ENCODE measurements at places on chromosomes 6 and 20. TPM values are rescaled to one million over a fixed set of nuclear protein-coding genes. Genes with fewer than 3 reads are reported as not detected.
A peak's percentile ranks its signal among the peaks of the same experiment; 100 is the strongest.

- DNase-seq: no peak
Measured at GRCh38 chr6:10363911-10364310, 51.0 kb downstream of the TFAP2A start.

DNA sequence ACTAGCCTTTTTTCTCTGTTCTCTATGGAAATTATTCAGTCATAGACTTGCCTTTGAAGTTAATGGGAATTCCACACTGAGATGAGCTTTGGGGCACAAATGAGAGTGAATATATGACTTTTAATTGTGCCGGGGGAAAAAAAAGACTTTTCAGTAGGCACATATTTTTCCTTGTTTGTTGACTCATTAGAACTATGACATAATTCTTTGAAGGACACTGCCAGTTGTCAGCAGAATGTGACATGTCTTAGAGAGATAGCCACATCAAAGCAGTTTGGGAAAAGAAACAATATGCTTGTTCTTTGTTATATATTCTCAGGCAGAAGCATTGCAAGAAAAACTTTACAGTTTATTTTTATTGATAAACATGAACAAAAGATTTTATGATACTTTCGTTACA lies 138.3 kb downstream of the COL9A1 start:
- DNase-seq: no peak

DNA sequence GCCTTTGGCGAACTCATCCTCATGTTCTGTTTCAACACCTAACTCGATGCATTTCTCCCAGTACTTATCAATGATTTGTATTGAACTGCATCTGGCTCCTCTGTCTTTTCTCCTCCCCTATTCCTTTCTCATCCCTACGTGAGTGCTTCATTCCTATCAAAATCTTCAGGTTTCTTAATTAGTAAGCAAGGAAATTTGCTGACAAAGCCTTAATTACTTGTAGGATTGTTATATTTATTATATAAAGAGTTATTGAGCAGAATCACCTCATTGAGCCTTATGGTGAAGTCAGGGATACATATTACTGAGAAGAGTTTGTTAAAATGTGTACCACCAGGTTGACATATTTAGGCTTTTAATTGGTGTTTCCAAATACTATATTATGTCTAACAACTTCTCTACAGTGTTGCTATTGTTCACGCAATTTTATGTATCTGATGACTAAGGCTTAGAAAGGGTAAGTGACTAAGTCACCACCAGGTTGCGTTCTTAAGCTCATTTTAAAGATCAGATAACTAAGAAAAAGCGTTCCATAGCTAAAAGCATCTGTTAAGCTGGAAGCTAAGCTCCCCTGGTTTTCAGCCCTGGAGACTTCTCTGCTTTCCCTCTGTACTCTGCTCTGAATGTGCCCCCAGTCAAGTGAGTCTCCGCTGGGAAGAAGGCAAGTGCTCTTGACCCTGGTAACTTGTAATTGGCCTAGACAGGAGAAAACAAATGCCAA lies 18.9 kb downstream of the SCGN start:
- DNase-seq: no peak

GRCh38 chr20:41094353-41095055 lies 42.8 kb upstream of the PLCG1 start:
- peak; percentile 53 for DNase-seq

RAD21L1 gene
- total RNA-seq: not detected

GRCh38 chr20:38804682-38805501 lies 605 bp upstream of the PPP1R16B start:
- DNase-seq: no peak

- peak; percentile 61 for DNase-seq
Measured at GRCh38 chr6:45845567-45845966, 170.1 kb downstream of the CLIC5 start.

GRCh38 chr6:143301188-143301587 lies 149.3 kb downstream of the ADAT2 start:
- no peak for DNase-seq

GRCh38 chr6:165090242-165090641 lies 219.2 kb downstream of the C6orf118 start:
- DNase-seq: no peak

ITPR3 gene
- total RNA-seq: 13.4 TPM

OPRM1 gene
- not detected for total RNA-seq

DNA sequence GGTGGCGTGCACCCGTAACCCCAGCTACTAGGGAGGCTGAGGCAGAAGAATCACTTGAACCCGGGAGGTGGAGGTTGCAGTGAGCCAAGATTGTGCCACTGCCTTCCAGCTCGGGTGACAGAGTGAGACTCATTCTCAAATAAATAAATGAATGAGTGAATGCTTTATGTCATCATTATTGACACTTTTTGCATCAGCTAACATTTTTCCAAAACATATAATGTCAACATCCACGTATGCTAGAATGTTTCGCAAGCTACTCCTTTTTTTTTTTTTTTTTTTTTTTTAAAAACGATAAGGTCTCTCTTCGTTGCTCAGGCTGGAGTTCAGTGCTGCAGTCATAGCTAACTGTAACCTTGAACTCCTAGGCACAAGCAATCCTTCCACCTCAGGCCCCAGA lies 72.2 kb downstream of the SENP6 start:
- DNase-seq: no peak

MAN1A1 gene
- 93.1 TPM for total RNA-seq

GRCh38 chr6:128303870-128304269 lies 216.5 kb downstream of the PTPRK start:
- no peak for DNase-seq

- peak; percentile 49 for DNase-seq
Measured at GRCh38 chr6:37607944-37608343, 89.7 kb downstream of the MDGA1 start.

- DNase-seq: no peak
Measured at GRCh38 chr6:161024364-161024920, 32.9 kb downstream of the MAP3K4 start.

DNA sequence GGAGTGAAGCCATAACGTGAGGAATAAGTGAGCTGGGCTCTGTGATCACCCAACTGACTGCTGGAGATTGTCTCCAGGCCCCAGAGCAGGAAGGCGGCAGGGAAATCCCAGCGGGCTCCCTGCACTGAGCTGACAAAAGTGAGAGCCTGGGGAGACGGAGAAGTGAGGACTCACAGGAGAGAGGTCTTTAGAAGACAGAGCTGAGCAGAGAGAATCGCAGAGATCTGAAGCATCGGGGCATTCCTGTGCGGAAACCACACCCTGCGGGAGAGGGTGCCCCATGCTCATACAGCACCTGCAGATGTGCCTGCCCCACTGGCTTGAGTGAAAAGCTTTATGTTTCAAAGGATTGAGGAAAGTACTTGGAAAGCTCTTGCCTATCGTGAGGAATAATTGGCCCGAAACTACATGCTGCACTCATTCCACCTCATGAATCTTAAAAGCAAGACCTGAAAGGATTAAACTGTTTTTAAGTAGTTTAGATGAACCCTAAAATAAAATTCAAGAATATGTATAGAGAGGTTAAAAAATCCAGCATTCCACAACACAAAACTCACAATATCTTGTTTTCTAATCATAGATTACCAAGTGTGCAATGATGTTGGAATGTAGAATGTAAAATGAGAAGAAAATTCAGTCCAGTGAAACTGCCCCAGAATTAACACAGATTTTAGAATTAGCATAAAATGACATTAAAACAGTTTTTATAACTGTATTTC lies 17.7 kb upstream of the THBS2 start:
- DNase-seq: peak; percentile 35

DNA sequence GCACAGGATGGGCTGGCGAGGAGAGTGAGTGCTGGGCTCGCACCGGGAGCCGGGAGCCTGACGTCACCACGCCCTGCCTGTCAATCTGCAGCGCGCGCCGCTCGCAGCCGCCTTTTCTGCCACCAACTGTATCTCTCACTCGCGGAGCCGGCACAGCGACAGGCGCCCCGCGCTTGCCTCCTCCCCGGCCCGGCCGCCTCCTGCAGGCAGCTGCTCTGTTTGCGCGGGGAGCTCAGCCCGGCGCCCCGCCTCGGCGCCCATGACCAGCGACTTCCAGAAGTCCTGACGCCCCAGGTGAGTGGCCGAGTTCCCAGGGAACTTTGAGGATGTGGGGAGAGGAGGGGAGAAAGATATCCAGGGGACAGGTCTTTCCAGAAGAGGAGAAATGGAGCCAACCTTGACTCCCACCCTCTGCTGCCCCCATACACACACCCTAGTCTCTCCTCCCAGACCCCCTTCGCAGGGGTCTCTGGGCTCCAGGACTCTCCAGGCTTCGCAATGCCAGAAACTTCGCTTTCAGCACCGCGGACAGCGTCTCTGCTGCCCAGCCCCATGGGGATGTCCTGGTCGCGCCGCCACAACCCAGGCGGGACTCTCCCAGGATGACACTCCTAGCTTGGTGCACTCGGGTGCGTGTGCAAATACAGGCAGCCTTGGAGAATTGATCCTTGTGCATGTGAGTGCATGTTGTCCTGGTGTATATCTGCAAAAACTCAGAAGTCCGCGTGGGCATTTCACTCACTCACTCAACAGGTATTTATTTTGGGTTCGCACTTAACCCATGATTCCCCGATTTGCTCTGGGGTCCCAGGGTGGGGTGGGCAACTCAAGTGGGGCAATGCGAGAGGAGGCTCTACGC lies at the start of gene GPR6:
TSS of gene GPR6 (plus strand) at position 138 of the 859 bp plus-strand sequence. CDS start 802 bp downstream, outside the sequence.
- peak; percentile 35 for DNase-seq

UBE2V1 gene
- 77.1 TPM for total RNA-seq

KCNK5 gene
- under 0.01 TPM for total RNA-seq

DNA sequence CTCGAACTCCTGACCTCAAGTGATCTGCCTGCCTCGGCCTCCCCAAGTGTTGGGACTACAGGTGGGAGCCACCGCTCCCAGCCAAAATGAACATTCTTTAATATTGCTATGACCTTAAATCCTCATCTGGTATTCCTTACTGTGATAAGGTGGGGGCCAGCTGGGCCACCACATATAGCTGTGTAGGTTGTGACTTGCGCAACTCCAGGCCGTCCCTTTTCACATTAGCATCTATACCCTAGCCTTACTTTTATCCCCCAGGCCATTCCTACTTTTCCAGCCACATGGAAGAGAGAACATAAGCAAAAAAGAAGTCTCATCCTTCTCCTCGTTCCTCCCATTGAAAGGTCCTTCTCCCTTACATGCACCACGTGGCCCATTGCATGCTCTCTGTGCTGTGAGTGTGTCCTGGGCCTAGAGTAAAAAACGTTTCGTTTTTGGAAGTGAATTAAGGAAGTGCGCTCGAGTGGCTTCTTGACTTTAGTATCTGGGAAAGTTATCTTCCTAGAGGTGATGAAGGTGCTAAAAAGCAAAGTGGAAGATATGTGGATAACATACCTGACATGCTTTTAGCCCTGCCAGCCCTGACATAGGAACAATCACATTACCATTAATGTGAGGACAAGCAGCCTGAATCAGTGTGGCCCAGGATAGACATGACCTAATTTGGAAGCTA lies 56.8 kb upstream of the KIF13A start:
- DNase-seq: no peak

DNA sequence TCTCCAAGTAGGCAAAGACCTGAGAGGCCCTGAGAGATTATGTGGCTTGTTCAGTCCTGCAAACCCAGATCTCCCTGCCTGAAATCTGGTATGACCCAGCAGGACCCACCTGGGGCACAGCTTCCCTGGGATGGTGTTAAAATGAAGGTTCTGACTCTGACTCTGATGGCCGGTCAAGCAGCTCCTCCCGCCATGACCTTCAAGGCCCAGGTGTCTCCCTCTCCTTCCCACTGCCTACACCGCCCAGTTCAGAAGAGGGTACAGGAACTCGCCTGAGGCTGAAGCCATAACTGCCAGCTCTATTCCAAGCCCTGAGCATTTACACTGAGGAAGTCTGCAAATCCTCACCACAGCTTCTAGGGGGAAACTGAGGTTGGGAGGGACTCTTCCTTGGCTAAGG lies 5.9 kb upstream of the CST7 start:
- DNase-seq: no peak

CYP39A1 gene
- 4.7 TPM for total RNA-seq

DNA sequence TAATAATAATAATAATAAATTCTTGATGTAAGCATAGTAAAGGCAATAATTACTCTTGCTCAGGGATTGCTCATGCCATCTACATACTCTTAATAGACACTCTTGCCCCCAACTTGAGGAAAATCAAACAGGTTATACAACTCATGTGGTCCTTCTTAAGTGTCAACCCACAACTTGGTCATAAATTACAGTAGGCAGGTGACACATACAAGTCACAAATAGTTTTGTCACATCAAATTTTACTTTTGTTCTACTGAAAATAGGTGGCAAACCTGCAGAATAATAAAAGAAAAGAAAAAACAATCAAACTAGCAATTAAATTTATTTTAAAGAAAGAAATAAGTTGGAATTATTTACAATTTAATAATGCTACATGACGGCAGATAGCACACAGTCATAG lies 1.6 kb downstream of the ME1 start:
- no peak for DNase-seq

DNA sequence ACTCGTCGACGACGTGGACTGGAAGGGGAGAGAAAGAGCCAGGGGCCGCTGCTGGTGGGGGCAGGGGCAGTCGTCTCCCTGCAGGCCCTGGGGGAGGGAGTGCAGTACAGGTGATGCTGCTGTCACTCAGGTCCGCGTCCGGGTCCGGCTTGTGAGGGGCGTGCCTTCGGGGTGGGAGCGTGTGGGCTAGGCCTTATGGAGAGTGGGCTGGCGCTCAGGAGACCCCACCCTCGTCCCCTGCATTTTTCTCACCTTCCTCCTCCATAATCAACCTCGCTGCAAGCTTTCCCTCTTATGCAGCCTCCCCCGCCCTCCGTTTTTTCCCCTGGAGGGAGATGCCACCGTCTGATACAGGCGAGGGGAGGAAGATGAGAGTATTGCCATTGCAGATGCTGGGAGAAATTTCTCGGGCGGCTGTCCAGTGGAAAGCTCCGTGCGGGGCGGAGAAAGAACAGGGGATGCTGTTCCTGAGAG lies 632 bp downstream of the PCMT1 start:
- peak; percentile 44 for DNase-seq

DNA sequence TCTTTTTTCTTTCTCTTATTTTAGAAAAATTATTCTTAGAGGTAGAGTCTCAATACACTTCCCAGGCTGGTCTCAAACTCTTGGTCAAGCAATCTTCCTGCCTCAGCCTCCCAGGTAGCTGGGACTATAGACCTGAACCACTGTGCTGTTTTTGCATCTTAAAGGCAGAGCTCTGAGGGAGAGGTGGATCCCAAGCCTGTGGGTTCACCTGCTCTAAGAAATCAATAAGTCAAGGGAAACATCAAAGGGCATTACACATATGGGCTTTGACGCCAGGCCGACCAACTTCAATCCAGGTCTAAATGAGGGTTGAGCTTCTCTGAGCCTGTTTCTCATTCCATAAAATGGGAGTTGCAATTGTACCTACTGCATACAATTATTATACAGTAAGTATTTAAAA lies 223.9 kb downstream of the LY86 start:
- no peak for DNase-seq
